ENCODE measurements at places on chromosomes 12 and 14. TPM values are rescaled to one million over a fixed set of nuclear protein-coding genes. Genes with fewer than 3 reads are reported as not detected.

The OAS1 gene
- total RNA-seq = 10.2 TPM

DNA sequence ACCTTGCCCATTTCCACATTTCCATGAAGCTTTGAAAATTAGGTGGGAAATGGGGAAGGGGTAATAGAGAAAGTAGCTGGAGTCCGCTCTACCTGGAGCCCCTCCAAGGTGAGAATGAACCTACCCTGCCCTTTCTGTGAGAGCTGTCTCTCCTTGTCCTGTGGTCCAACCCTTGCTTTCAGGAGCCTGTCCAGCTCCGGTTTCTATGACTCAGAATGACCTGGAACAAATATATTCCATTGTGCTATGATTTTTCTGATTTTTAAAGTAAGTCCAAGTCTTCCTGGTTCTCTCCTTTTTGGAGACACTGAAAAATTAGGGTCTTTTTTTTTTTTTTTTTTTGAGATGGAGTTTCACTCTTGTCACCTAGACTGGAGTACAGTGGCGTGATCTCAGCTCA, 89.1 kb upstream of the VASH1 start:
- no peaks in the 10 kb centered on the region for H3K36me3 ChIP-seq
- H3K27me3 ChIP-seq = peaks cover 46% of the 10 kb centered on the region
- H3K27ac ChIP-seq = no peak overlapping the region
- no peak overlapping the region for H3K4me3 ChIP-seq

- H3K27me3 ChIP-seq = no peaks in the 10 kb centered on the region
- H3K36me3 ChIP-seq = no peaks in the 10 kb centered on the region
- H3K27ac ChIP-seq = no peak overlapping the region
Measured at GRCh38 chr12:89016970-89017778, 335.1 kb downstream of the DUSP6 start.

GRCh38 chr12:107164392-107164791, 71.0 kb upstream of the CRY1 start:
- H3K27ac ChIP-seq = no peak overlapping the region
- H3K4me3 ChIP-seq = no peak overlapping the region
- H3K4me1 ChIP-seq = peaks cover 9% of the 10 kb centered on the region
- no peaks in the 10 kb centered on the region for H3K36me3 ChIP-seq
